ENCODE measurements at places on chromosomes 6 and 20. TPM values are rescaled to one million over a fixed set of nuclear protein-coding genes. Genes with fewer than 3 reads are reported as not detected.

DNA sequence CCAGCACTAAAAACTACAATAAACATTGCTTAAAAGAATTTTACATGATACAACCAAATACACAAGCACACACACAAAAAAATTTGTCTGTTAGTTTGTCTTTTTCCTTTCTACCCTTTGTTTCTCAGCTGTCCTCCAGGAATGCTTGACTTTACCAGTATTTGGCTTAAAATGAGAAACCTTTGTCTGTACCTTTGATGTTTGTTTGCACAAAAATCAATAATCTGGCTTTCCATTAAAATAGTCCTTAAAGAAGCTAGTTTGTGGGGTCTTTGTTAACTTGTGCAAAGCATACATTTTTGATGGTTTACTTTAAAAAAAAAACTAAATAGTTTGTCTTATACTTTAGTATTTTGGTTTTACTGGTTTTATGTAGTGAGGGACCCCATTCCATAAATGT lies 49.3 kb downstream of the RPRD1B start:
- no peak for DNase-seq

- no peak for DNase-seq
These were observed 29.7 kb downstream of the SPDEF start for GRCh38 chr6:34526241-34526972.

DNA sequence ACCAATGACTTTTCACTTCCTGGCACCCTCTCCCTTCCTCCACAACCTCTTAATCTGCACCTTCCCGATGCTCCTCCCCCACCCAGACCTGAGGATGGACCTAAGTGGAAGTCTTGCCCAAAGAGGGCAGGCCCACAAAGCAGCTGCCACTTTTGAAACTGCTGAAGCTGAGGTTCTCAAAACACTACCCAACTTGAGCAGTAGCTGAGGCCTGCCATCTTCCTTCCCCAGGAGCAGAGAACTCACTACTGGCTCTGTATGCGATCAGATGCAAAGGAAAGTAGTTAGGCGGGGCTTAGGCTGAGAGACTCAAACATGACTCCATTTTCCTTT lies 1.5 kb downstream of the HM13 start:
- no peak for DNase-seq

- no peak for DNase-seq
These were observed 2.3 kb upstream of the EEF1A2 start for GRCh38 chr20:63500902-63501817.

GRCh38 chr6:31356216-31356945 lies 598 bp downstream of the HLA-B start:
- DNase-seq = no peak

GRCh38 chr6:54427396-54427937 lies 119.2 kb downstream of the TINAG start:
- no peak for DNase-seq

The UNC5CL gene
- 4.9 TPM for polyA plus RNA-seq

The SNAI1 gene
- polyA plus RNA-seq = 9.6 TPM

DNA sequence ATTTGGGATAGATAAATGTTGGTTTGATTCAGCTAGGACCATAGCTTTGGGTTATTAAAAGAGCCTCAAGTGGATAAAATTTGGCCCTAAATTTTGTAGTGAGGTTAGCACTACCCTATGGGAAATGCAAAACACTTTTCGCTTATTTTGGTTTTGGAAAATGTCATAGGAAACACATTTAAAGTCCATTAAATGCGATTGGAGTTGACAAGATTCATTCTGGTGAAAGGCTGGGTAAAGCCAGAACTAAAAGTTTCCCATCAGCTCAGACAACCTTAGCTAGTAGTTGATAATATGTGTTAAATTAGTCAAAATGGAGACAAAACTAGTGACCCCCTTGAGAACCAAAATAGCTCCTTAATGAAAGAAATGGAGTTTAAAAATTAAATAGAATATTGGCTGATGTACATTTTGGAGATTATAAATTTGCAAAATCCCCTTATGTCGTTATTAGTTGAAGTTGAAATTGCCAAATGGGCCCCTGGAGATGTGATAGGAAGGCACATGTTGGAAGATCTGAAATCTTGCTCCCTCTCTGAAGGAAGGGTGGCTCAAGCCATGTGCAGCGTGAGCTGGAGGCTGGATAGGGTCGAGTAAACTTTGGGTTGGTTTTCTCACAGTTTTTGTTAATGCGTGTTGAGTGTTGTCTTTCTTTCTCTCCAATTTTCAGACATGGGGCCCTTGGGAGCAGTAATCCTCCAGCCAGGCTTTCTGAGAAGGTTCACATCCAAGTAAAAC lies 72.8 kb downstream of the CD83 start:
- DNase-seq = no peak

GRCh38 chr6:92849636-92850035 lies 569.7 kb downstream of the EPHA7 start:
- no peak for DNase-seq

The SPEF1 gene
- polyA plus RNA-seq = 2.0 TPM

- no peak for DNase-seq
These were observed 25.6 kb downstream of the MAN1A1 start for GRCh38 chr6:119323931-119324330.

- no peak for DNase-seq
These were observed 23.1 kb downstream of the ALDH5A1 start for GRCh38 chr6:24517659-24518543.

GRCh38 chr20:2663364-2663886 lies 591 bp downstream of the IDH3B start:
- no peak for DNase-seq

The AURKA gene
- 19.5 TPM for polyA plus RNA-seq

The BTNL2 gene
- 1.0 TPM for polyA plus RNA-seq

DNA sequence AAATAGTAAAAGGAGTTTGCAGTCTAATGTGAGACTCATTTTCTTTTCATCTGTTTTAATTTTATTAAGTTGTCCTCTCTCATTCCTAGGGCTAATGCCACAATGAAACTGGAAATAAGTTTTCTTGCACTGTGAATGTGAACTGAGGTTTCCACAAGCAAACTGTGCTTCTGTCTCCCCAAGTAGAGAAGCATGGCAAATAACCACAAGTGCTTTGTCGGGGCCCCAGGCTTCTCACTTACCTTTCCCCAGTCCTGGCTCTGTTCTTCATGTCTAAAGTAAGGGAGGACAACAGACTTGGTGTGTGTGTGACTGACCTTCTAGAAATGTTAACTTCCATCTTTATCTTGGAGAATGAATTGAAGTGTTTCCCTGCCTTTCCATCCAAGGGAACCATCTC lies 80.8 kb downstream of the CBFA2T2 start:
- no peak for DNase-seq

The CST5 gene
- 0.39 TPM for polyA plus RNA-seq

DNA sequence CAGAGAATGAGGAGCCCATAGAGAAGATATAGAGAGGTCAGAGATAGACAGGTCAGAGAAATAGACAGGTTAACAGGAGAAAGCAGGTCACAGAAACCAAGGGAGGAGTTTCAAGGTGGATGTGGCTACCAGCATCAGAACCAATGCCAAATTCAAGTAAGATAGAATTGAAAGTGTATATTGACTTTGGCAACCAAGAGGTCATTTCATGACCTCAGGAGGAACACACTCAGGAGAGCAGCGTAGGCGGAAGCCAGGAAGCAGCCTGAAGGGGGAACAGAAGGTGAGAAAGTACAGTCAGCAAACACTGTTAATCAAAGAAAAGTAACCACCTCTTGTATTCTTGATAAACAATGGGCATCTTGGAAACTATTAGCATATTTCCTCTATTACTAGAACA lies 33.9 kb upstream of the ALDH8A1 start:
- DNase-seq = no peak

- DNase-seq = no peak
These were observed 1.3 kb downstream of the NKAIN2 start for GRCh38 chr6:123804787-123805540.

The RNF144B gene
- 17.3 TPM for polyA plus RNA-seq

DNA sequence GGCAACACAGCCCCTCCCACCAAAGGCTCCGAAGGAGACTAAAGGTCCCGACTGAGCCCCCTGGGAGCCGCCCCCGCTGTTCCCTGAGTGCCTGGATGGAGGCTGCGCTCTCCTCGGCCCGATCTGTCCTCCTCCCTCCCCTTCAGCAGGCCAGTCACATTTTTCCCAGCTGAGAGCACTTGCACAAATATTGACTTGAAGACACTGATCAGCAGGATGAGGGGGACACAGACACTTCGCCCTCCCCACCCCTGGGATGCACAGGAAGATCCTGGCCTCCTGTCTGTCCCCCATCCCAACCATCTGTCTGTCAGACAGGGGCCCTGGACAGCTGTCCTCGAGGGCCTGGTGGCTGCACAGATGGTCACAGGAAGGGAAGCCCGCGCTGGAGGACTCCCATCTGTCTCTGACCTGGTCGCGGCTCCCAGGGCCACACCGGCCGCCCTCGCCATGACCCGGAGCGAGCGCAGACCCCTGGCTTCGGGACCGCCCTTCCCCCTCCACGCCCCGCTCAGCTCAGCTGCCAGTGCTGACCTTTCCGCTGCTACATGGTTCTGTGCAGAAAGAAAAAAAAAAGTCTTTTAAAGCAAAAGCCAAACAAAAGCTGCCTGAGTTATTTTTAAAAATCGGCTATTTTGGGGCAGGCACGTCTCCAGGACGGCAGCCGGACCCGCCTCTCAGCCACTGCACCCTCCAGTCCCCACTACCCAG lies 11.1 kb downstream of the LAMA5 start:
- no peak for DNase-seq

DNA sequence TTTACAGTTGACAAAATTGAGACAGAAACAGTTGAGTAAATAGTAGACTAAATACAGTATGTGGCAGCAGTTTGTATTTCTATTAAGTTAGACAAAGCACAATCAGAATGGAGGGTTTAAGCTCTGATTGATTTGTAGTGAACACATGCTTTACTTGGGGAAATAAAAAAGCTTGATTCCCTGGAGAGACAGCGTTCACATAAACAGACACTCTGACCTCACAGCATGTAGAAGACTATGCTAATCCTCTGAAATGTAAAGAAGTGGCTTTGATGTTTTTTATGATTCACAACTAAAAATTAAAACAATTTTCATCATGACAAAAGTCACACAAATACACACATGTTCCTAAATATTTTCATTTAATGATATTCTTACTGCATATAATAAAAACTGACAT lies 126.9 kb upstream of the FAM83B start:
- DNase-seq = no peak

DNA sequence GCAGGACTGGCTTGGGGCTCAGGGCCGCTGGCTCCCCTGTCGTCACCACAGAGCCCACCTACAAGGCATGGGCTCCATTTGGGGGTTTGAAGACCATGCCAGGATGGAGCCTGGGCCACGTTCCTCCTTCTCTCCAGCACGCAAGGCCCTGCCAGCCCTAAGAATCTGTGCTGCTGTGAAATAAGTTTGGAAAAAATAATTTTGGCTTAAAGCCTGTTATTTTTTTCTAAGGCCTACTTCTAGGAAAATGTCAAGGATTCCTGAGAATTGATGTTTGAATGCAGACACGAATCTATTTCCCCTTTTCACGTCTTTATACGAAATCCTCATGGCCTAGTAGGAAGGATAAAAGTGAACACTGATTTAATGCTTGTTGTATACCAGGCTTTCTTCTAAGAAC lies 107.5 kb downstream of the LRFN2 start:
- DNase-seq = no peak

GRCh38 chr20:49964964-49965780 lies 17.6 kb upstream of the SNAI1 start:
- DNase-seq = no peak
